NCI-H1930 (cell line): ENCODE measurements at places on chromosomes 4 and X.

GRCh38 chr4:147782087-147782781 lies 50.3 kb downstream of the ARHGAP10 start:
- no peak for DNase-seq

- DNase-seq, result no peak
These were observed 178.0 kb upstream of the ANKRD50 start for GRCh38 chr4:124890522-124890921.

DNA sequence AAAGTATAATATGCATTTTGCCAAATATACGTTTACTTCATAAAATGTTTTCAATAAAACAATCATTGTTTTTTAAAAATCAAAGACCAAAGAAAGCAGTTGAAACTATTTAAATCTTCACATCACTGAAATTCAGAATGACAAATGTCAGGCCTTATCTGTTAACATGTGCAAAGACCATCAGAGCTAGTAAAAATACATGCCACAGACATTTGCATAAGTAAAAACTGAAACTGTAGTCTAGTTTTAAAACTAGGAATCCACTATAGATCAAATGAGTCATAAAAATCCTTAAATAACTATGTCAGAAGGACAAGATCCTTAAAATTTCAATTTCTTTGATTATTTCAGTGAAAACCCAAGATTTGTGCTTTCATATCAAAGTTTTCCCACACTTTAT lies 24.8 kb downstream of the KLHL15 start:
- DNase-seq, result no peak

GRCh38 chrX:70421618-70422017 lies 1.5 kb upstream of the GDPD2 start:
- no peak for DNase-seq

GRCh38 chr4:153413842-153414241 lies 52.3 kb upstream of the TMEM131L start:
- no peak for DNase-seq

DNA sequence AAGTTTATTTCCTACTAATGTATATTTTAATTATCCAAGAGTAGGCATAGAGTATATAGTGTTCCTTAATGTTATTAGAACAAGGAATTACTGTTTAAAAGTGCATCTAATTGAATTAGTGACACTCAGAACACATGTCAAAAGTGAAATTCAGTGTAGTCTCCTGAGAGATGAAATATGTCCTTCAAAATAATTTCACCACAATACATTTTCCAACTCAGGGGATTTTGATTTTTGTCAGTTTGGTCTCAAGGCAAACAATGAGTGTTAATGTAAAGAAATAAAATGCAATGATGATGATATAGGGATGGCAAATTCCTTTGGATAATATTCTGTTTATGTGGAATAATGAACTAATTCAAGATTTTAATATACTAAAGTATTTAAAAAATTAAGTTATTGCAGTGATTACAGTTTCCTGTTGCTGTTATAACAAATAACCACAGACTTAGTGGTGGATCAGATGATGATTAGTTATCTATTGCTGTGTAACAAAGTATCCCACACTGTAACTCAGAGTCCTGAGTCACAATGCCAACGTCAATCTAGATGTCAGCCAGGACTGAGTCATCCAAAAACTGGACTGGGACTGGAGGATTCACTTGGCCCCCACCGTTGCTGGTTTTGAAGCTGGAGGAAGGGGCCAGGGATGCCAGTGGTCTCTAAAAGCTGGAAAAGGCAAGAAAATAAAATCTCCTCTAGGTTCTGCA lies 148.0 kb upstream of the SLC7A11 start:
- DNase-seq, result no peak

GRCh38 chrX:41337140-41337539 lies 3.2 kb downstream of the DDX3X start:
- DNase-seq, result no peak

DNA sequence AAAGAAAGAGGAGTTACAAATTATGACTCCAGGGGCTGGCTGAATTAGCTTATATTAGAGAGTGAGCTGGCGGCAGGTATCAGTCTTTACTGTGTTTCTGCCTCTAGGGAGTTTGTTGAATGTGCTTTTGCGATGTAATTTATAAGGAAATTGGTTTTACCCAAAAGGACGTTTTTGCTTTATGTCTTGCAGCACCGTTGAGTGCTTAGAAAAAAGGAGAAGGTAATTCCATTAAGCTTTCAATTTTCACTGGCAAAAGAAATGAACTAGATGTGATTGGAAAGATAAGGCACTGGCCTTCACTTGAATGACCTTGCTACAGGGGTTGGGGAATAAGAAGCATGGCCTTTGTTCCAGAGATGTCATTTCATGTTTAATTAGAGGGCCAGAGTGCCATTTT lies 74.9 kb upstream of the CBR4 start:
- no peak for DNase-seq

DNA sequence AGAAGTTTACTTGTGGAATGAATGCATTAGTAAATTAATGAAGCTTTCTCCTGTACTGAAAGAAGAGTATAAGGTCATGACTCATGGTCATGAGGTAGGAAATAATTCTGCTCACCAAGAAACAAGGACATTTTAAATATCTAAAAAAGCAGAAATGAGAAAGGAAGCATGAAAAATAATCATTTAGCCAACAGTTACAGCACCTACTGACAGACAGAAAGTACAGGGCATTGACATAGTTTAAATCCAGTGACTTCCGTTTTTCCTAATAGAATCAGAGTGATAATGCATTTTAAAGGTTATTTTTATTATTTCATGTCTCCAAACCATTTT lies 30.5 kb upstream of the ACSL1 start:
- no peak for DNase-seq

DNA sequence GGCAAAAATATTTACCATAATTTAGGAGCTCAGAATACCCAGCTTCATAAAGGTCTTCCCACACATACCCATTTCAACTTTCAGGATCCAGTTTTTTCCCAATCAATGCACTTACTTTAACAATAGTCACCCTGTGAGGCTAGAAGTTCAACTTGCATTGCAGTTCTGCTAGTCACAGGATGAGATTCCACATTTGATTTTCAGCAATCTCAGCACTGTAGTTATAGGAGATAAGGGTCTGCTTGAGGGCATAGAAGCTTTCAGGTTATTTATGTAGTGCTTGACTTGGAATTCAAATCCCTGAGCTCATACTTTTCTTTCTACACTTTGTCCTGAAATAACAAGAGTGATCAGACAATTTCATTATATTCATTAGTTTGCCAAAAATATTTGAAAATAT lies 78.3 kb upstream of the IL2 start:
- no peak for DNase-seq

- no peak for DNase-seq
These were observed 47.5 kb upstream of the TRIM2 start for GRCh38 chr4:153156721-153157120.

- DNase-seq, result no peak
These were observed 96.8 kb upstream of the GRIA3 start for GRCh38 chrX:123087326-123087725.

DNA sequence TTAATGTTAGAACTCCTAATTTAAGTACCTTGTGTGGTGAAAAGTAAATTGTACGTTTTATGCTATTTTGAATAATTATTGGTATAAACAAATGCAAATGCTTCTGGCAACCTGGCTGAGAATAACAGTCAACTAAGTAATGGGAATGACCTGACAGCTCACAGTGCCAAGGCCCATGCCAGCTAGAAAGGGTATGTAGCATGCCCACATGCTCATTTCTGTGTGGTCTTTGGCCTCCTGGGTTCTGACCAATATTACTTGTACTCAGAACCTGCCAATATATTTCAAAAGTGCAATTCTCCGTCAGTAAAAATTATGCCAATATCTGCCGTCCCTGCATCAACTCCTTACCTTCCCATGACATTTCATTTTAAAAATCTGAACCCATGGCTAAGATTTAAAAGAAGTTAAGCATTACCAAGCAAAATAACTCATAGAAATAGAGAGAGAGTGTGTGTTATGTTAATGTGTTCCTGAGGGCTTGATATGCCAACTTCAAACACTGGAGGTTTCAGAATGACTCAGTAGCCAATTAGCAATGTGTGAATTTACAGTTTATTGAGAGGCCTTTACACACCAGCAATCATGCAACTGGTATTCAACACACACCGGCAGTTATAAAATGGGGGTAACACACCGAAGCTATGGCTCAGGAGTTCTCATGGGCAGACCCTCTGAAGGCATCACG lies 820.8 kb downstream of the FSTL5 start:
- no peak for DNase-seq

DNA sequence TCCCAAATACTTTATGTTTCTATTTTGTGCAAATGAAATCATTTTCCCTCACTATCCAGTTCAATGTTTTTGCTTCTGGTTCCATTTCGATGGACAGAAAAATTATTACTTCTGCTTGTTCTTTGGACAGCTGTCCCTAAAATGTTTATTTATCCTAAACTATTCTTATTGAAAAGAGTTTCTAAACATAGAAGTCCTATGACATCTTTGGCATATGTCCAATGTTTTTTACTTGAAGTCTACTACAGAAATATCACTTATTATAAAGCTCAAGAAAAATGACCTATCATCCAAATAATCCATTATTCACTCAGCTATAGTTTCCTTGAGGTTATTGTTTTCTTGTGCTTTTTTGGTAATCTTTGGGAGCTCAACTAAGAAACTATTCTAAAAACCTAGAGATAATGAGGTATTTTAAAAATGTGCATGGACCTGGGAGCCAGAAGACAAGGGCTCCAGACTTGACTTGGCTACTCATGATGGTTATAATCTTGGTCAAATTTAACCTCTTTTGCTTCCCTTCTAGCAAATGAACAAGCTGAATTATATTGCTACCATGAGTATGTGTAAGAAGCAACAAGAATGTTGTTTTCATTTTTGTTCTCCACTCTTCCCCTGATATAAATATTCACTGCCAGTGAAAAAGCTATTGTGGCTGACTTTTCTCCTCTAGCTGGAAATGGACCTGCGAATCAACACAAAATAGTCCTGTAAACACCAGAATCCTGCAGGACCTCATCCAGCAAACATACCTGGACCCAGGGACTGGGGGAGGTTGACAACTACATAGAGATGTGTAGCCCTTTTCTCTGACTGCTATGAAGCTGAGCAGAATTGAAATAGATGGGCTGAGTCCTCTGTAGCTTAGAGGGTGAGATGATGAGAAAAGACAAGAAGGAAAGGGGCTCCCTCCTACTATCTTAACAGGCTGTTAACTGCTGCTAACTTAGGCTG lies 137.4 kb downstream of the FRYL start:
- DNase-seq, result no peak

- no peak for DNase-seq
These were observed at the start of gene IL2RG for GRCh38 chrX:71111141-71111843. TSS of gene IL2RG (minus strand) at chrX:71111577. CDS start at chrX:71111539, 38 bp downstream.

- no peak for DNase-seq
These were observed 78.9 kb upstream of the PPP2R3B start for GRCh38 chrX:465418-466215.

GRCh38 chr4:138938366-138938690 lies 77.3 kb upstream of the NOCT start:
- DNase-seq, result peak; percentile 36

- peak; percentile 72 for DNase-seq
These were observed 2.9 kb downstream of the MAML3 start for GRCh38 chr4:140150886-140151698.

GRCh38 chr4:122687531-122688061 lies 44.9 kb upstream of the BBS12 start:
- DNase-seq, result no peak

DNA sequence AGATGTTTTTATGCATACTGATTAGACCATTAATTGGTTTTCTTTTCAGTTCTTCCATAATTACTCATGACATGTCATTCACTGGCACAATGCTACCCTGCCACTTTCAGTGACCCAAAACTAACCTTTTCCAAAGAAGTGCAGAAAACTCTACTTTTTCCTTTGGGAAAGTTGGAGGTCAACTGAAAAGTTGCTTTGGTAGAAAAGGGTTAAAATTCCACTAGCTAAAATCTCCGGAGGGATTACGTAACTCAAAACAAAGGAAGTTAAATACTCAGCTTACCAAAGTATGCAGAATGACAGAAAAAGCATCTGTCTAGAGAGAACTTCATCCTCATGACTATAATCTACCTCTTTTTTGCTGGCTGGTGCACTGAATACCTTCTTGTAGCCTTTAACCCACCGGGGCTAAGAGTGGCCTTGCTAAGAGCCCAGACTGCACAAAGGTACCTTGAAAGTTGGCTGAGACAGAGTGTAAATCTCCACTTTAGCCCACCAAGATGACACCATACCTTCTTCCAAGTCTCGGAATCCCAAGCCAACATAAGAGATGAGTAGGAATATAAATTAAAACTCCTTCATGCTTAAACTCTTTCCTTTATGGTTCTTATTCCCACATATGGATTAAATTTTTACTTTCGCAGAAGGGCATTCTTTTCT lies 1099.5 kb upstream of the INTU start:
- no peak for DNase-seq

DNA sequence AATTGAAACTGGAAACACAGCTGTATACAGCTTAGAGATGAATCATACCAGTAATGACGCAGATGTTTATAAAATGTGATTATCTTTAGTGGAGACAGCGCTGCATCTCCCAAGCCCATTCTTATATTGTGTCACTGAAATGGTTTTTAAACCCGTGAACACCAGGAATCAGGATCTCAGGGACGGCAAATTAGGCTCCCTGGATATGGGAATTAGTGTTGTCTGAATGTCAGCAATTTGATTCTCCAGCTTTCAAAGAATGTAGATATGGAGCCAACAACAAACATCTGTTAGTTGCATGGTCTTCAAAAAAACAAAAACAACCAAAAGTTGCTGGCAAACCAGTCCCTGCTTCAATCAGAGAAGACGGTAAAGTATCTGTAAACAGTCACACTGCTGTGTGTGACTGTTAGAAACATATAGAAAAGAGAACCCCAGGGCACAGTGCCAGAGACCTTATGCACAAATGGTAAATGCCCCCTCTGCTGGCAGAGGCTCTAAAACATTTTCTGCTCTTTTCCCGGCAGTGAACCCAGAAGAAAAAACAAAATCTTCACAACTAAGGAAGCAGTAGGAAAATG lies 351.9 kb upstream of the FTHL17 start:
- peak; percentile 60 for DNase-seq

DNA sequence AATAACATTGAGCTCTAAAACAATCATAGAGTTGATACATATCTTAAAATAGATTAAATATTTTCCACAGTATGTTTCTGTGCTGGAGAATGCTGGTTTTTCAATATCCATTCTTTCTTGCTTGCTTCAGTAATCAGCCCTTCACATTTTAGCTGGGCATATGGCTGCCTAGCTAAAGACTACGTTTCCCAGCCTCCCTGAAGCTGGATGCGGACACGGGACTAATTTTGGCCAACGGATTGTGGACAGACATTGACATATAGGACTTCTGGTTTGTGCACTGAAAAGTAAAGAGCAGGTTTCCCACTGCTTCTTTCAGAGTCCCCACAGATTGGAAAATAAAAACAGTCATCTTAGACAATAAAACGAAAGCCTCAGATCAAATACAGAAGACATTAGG lies 97.3 kb downstream of the COL25A1 start:
- no peak for DNase-seq
